AG10803 (cell line): ENCODE measurements at places on chromosomes 7 and 10.
A peak's percentile ranks its signal among the peaks of the same experiment; 100 is the strongest.

DNA sequence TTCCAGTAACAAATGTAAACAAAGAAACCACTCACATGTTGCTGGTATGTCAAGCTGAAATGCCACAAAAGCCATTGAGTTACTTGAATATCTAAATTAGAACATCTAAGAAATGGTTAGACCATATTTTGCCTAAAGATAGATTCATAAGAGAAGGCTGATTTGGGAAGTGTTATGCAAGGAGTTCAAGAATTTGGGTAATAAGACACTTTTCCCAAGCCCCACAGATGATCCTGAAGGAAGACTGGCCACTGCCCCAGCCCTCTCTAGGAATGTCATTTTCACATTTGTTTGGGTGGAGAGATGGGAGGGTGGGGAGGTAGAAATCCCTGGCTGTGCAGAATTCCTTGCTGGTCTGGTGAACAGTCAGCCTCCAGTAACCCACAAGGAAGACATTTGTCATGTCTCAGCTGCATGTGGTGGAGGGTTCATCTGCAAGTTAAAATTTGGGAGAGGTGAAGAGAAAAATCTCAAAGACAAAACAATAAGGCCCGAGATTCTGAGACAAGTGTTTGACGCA is 427.2 kb upstream of the KLF6 start:
- DNase-seq: peak; percentile 44

GRCh38 chr10:75146780-75147179 is 35.3 kb downstream of the SAMD8 start:
- DNase-seq: no peak

- no peak for DNase-seq
These were observed 130.8 kb upstream of the HPS1 start for GRCh38 chr10:98577578-98577977.

DNA sequence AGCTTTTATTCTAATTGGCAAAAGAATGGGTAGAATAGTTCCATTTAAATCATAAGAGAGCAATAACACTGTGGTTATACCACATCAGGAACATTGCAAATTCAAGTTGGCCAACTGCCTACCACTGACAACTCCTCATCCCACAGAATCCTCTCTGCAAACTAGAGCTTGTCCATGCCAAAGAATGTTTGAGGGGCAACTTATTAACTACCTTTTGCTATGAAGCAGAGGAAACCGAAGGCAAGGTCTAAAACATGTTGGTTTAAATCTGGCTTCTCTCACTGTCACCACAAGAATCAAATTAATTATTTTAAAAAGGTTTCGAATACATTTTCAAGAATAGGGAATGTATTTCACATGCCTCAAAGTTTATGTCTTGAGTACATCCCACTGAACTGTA is 36.0 kb downstream of the RHOBTB1 start:
- peak; percentile 60 for DNase-seq

GRCh38 chr10:127067542-127068194 is 128.7 kb downstream of the INSYN2A start:
- DNase-seq: no peak

DNA sequence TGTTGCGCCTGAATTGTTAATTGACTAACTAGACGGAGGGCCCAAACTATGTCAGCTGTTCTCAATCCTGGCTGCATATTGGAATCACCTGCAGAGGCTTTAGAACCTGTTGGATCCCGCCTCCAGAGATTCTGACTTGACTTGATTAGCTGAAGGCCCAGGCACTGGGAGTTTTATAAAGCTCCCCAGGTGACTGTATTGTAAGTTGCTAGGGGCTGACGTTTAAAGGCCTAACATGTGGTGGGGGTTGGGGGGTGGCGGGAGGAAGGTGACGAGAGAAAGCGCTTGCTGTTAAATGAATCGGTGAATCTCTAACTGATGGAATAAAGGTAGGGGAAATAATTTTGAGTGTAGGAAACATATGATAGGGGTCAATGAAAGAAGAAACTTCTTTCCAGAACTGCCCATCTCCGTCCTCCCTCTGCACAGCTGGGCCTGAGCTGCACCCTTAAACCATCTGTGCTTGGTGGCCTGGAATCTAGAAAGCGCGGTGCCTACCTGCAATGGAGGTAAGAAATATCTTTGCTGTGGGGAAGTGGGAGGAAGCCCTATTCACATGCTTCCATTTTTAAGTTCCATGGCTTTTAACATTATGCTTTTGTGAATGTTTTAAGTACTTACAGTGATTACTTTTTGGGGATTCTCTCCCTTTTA is 225.0 kb upstream of the FAM3C start:
- DNase-seq: no peak

DNA sequence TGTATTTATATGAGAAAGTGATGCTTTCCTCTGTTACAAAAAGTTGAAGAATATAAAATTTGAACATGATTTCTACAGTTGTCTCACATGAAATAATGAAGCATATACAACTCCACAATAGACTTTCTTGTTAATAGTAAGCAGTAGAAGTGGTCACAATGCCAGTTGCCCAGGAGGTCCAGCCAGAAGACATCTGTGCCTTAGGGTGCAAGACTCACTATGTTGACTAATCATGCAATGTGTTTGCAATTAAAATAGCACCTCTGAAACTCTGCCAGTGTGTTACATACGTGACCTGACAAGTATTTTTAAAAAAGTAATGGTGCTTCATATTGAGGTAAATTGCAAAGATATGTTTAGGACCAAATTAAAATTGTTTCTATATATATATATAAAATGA is 547.2 kb downstream of the ETV1 start:
- peak; percentile 4 for DNase-seq

DNA sequence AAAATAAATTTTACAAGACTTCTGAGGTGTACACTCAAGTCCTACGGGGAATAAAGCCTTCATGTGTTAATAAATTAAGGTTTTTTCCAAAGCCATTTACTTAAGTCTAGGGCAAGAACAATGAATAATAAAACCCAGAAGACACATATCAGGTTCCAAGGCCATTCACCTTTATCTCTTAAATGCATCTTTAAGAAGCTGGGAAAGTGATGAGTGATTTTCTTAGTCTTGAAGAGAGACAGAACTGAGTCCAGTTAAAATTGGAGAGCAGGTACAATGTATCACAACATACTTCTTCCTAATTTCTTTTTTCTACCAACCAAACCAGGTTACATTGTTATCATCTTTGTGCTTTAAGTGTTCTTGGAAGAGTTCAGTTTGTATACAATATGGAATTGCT is 189.5 kb downstream of the RAPGEF5 start:
- no peak for DNase-seq

DNA sequence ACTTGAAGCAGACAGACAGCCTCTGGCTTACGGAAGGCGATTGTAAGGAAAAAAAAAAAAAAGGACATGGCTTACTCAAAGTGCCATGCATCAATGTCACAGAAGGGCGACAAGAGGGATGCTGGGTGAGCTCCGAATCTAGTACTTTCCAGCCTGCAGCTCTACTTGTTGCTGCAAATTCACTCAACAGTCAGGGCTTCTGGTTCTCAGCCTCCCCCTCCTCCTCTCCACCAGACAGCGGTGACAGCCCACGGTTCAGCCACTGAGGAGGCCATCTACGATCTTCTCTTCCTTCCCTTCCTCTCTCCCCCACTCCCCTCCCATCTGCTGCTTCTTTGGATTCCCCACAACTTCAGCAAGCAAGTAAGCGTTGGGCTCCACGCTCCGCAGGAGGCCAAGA is 63.5 kb downstream of the PRKAG2 start:
- no peak for DNase-seq

DNA sequence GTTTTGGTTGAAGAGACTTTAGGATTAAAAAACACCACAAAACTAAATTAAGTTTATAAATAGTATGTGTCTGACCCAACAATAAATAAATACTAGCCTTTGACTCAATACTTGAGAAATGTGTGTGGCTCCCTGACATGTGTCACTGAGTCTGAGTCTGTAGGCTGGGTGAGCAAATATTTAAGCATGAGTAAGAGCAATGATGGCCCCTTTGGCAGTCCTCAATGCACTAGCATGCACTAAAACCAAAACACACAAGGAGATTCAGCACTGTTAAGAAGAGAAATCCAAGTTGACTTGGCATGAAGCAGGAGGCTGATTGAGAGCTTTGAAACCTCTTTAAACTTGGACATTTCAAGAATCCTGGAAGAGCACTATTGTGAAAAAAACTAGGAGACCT is 37.1 kb downstream of the CCDC71L start:
- DNase-seq: peak; percentile 92

GRCh38 chr10:119818889-119819270 is 53.8 kb downstream of the MCMBP start:
- no peak for DNase-seq

DNA sequence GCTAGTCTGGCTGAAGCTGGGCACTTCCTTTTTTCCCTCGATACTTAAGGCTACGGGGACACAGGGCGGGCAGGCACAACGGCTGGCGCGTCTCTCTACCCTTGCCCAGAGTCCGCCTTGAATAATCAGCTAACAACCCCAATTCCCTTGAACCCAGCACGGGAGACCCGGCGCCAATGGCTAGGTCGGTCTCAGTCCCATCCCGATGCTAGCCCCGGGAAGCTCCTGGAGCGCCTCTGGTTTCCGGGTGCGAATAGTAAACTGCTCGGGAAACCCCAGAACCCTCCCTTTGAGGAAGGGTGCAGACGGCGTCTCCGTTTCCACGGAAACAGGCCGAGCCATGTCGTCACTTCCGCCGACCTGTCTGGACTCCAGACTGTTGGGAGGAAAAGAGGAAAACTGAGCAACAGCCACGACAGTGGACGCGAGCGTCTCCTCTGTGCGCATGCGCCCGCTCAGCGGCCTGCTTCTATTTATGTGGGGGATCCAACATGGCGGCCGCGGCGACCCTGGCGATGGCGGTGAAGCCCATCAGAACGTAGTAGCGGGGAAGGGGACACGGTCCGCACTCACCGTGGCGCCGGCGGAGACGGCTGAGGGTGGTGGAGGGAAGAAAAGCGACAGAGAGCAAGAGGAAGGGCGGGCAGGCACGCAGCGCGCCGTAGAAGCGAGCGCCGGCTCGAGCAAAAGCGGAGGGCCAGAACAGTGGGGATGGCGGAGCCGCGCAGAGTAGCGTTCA is at the start of gene UBN2:
UBN2 (plus strand) TSS at position 464 of the 739 bp plus-strand sequence; CDS start at position 712, 248 bp downstream.
- peak; percentile 96 for DNase-seq

- DNase-seq: peak; percentile 95
These were observed 61.9 kb downstream of the TES start for GRCh38 chr7:116271963-116272886.

GRCh38 chr10:100186253-100187212 is 704 bp upstream of the ERLIN1 start:
- peak; percentile 56 for DNase-seq

DNA sequence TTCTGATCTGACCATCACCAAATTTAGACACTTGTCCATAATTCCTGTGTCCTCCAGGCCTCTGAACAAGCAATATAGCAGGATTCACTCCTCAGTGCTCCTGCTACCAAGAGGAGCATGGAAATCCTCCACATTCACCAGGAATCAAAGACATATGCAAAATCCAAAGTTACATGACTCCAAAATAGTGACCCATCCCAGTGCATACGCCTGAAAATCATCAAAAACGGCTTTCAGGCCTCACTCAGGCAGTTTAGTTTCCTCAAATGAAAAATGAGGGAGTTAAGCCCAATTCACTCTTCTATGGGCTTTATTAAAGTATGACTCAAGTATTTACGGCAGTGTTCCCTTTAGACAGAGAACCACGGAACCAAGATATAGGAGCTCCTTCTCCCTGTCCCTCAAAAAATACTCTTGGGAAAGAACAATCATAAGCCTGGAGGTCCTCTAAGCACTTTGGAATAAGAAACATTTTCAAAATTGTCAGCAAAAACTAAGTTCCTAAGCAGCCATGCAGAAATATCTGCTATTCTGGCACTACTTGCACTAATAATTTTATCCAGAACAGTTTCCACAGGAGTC is 240.7 kb downstream of the PARD3 start:
- no peak for DNase-seq

DNA sequence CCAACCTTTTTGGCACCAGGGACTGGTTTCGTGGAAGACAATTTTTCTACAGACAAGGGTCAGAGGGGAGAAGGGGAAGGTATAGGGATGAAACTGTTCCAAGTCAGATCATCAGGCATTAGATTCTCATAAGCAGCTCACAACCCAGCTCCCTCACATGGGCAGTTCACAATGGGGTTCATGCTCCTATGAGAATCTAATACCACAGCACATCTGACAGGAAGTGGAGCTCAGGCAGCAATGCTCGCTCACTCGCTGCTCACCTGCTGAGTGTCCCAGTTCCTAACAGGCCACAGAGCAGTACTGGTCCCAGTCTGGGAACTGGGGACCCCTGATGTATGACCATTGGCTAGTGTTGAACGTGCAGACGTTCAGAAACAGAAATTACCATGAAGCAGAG is 63.7 kb downstream of the ATE1 start:
- no peak for DNase-seq

GRCh38 chr7:73941836-73942551 is 81.0 kb downstream of the TMEM270 start:
- DNase-seq: peak; percentile 95

GRCh38 chr7:31475368-31475767 is 38.5 kb upstream of the ITPRID1 start:
- DNase-seq: no peak

- no peak for DNase-seq
These were observed 401.2 kb downstream of the RPS24 start for GRCh38 chr10:78434886-78435285.

GRCh38 chr7:92108821-92109220 is 25.5 kb downstream of the CYP51A1 start:
- no peak for DNase-seq

- DNase-seq: no peak
These were observed 412.9 kb downstream of the GALNT17 start for GRCh38 chr7:71544816-71545215.

DNA sequence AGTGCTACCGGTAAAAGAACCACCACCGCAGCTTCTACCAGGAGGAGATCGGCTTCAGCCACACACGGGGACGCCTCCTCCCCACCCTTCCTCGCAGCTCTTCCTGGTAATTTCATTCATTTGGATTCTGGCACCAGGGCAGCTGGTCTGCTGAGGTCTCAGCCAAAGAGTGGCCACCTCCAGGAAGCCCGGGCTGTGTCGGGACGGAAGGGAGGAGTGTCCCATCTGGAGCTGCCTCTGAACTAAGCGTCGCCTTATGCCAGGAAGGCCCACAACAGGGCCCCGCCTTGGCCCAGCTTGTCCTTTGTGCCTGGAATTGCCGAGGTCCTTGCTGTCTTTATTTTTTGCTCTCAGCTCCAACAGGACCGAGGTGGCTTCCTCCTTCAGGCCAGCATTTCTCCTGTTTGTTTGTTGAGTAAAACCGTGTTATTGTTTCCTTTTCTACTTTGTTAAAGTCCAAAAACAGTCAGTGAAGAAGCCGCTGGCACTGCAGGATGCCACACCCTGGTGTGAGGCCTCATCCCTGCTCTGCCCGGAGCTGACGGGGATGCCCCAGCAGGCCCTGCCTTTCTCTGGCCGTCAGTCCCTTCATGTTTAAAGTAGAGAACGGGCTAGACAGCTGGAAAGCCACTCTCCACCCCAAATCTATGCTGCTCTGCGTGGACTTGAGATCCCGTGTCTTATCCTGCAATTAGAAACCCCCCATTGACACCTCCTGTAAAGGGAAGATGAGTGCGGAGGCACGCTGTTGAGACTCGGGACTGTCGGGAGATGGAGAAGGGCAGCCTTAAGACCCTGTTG is 24.5 kb upstream of the TTYH3 start:
- DNase-seq: peak; percentile 46

GRCh38 chr10:109987452-109988211 is 20.2 kb upstream of the ADD3 start:
- DNase-seq: peak; percentile 85
